LHCN-M2 (cell line): ENCODE measurements at places on chromosomes 2 and 18. TPM values are rescaled to one million over a fixed set of nuclear protein-coding genes. Genes with fewer than 3 reads are reported as not detected.
A peak's percentile ranks its signal among the peaks of the same experiment; 100 is the strongest.

The NEDD4L gene
- total RNA-seq, result 18.1 and 19.1 TPM in 2 replicates

DNA sequence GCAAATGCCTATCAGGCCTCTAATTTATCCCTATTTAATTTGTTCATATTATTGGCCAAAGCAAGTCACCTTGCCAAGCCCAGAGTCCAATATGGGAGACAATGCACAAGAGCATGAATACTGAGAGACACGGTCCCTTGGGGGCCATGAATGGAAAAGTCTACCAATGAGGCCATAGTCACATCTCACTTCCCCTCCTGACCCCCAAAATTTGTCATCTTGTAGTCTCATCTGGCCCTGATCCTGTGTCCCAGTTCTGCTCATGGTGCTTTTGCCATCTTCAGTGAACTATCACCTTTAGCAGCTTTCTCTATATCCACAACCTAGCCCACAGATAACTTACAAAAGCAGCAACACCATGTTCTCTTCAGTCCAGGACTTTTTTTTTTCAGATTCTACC lies 302.7 kb upstream of the MGAT5 start:
- DNase-seq, result no peak

GRCh38 chr2:162297925-162298552 lies 20.4 kb downstream of the IFIH1 start:
- peak; percentile 79 for DNase-seq

The SERPINB13 gene
- total RNA-seq, result not detected in 2 replicates

- peak; percentile 84 for DNase-seq
Observed at GRCh38 chr2:38176619-38177021, 100.7 kb upstream of the CYP1B1 start.

- peak; percentile 77 for DNase-seq
Observed at GRCh38 chr2:12819721-12820120, 103.0 kb downstream of the TRIB2 start.

- no peak for DNase-seq
Observed at GRCh38 chr2:119249855-119250717, 26.5 kb downstream of the STEAP3 start.

DNA sequence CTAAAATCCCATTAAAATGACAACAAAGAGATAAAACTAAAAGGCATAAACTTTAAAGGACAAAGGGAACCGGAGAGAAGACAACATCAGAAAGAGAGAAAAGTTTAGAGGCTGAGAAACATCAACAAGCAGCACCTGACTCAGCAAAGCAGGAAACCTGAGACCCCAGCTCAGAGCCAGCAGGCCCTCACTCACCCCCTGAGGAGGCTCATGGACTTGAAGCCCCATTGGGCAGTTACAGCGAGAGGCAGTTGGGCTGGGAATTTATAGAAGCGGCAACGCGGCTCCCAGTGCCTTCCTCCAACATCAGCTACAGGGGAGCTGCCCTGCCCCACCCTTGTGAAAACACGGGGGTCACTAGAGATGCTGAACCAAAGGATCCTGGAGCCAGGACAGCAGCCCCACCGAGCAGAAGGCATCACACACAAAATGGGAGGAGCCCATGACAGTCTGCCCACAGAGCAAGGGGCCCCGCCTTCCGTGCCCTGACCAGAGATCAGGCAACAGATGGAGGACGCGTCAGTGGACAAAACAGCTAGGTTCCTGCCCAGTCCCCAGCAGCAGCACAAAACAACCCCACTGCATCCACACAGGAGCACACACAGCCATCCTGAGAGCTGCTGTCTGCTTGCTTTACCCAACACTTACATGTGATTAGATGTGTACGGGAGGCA lies 52.7 kb downstream of the CMPK2 start:
- no peak for DNase-seq

DNA sequence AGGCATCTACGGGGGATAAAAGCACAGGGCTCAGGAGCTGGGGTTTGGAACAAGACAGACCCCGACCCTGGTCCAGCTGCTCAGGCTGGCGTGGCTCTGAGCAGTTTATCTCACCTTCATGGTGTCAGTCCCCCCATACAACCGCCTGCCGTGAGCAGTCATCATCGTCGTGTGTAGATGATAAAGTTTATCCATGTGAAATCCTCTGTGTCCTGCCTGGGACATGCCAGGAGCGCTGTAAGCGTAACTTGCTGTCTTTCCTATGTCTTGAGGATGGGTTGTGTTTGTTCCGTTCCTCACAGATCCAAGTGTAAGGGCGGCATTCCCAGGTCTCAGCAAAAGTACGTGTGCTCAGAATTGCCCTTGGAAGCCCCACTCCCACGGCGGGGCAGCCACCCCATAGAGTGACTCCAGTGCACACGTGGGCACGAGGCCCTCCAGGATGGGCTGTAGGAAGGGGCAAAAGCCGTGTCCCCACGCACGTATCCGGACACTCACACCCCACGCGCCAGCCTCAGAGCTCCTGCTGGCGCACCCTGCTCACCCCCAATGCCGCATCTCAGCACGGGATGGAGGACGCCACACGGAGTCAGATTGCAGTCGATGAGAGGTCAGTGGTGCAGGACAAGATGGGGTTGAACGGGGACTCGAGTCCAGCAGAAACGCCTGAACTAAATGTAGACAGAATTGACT lies 50.9 kb downstream of the ADI1 start:
- DNase-seq, result no peak

The SPATA3 gene
- total RNA-seq, result not detected in 2 replicates

DNA sequence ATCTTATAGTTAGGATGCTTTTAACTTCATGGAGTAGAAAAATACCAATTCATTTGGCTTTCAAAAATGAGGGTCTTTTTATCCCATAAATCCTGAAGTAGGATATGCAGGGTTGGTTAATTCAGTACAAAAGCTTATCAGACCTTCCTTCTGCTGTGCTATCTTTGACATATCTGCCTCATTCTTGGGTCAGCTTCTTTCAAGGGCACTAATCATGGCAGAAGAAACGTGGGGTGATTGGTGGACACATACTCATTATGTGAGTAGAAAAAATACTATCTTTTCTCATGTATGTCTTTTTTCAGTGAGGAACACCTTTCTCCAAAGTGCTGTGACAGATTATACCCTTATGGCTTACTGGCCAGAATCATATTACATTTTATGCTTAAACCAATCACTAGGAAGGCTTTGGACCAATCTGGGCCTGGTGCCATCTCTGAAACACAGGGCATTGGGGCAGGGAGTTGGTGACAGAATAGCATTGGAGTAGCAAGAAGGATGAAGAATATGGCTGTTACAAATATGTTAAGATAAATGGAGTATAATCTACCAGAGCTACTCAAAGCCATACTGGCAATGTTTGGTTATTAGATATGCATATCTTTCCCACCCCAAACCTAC lies 10.1 kb downstream of the UGP2 start:
- DNase-seq, result no peak

The MTLN gene
- total RNA-seq, result 71.5 and 107 TPM in 2 replicates

DNA sequence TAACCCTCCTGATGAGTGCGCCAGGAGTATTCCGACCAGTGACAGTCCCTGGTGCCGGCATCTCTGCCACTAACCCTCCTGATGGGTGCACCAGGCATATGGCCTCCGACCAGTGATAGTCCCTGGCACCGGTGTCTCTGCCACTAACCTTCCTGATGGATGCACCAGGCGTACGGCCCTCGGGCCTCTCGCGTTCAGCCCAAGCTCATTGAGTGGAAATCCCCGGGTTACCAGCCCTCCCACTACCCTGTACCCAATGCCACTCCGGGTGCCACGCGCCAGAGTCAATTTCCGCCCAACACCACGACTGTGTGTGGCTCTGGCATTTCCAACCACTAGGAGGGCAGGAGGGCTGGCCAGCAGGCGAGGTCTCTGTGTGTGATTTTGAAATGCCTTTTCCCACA lies 11.7 kb upstream of the GPC1 start:
- DNase-seq, result no peak

The ERBB4 gene
- total RNA-seq, result not detected in 2 replicates

- DNase-seq, result no peak
Observed at GRCh38 chr2:173264603-173265366, 89.9 kb upstream of the CDCA7 start.

GRCh38 chr2:238775591-238775990 lies 72.3 kb upstream of the TWIST2 start:
- no peak for DNase-seq

GRCh38 chr2:74746480-74746879 lies 87.4 kb upstream of the HK2 start:
- no peak for DNase-seq

The SPP2 gene
- not detected in 2 replicates for total RNA-seq

- DNase-seq, result no peak
Observed at GRCh38 chr18:57389271-57389670, 36.9 kb downstream of the ST8SIA3 start.

DNA sequence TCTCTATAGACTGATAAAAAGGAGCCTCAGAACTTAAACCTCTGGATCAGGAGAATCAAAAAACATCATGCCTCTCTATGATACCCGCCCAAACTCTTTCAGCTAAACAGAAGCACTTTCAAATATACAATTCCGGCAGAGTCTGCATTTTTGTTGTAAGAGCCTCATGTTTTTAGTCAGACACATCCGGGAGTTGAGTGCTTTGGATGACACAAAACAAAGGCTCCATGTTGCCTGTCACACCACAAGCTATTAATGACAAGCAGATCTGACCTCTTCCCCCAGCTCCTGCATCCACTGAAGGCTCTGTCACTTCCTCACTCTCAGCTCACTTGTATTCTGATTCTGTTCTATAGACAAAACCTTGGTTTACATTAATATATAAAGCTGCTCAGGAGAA lies 33.2 kb downstream of the SLC38A11 start:
- DNase-seq, result no peak

- DNase-seq, result peak; percentile 70
Observed at GRCh38 chr2:219404291-219404910, 13.8 kb upstream of the DES start.

The CD207 gene
- total RNA-seq, result not detected in 2 replicates

DNA sequence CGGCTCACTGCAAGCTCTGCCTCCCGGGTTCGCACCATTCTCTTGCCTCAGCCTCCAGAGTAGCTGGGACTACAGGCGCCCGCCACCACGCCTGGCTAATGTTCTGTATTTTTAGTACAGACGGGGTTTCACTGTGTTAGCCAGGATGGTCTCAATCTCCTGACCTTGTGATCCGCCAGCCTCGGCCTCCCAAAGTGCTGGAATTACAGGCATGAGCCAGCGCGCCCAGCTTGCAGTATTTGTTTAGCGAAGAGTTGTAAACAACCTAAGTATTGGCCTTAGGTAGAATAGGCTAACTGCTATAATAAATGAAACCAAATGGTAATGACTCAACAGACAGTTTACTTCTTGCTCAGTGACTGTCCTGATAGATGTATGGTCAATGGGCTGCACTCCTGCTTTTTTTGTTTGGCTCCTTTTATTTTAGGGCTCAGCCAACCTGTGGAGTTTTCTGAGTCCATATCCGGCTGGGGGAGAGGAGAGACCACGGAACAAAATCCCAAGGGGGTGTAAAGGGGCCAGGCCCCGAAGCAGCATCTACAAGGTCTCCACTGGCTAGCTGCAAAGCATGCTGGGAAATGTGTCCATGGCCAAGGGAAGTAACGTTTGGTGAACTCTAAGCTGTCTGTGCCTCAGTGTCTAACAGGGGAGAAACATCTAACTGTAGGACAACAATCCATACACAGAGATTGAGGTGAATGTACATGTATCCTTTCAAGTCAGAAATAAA lies 841.0 kb upstream of the ID2 start:
- DNase-seq, result no peak

The ADD2 gene
- not detected in 2 replicates for total RNA-seq

The LRRTM4 gene
- not detected in 2 replicates for total RNA-seq

DNA sequence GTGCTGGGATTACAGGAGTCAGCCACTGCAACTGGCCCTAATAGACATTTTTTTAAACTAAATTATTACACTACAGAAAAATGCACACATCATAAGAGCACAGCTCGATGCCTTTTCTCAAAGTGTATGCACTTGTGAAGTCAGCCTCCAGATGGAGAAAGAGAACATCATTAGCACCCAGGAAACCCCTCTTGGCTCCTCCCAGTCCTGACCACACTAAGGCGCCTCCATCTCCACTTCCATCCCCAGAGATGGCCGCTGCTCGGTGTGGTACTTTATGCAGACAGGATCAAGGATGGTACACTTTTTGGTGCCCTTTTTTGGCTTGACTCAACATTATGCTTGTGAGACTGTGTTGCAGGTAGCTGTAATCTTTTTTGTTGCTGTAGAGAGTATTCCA lies 34.8 kb downstream of the RRM2 start:
- peak; percentile 21 for DNase-seq

The GATA6 gene
- total RNA-seq, result 0.06 TPM in 1 of 2 replicates, not detected in the other

DNA sequence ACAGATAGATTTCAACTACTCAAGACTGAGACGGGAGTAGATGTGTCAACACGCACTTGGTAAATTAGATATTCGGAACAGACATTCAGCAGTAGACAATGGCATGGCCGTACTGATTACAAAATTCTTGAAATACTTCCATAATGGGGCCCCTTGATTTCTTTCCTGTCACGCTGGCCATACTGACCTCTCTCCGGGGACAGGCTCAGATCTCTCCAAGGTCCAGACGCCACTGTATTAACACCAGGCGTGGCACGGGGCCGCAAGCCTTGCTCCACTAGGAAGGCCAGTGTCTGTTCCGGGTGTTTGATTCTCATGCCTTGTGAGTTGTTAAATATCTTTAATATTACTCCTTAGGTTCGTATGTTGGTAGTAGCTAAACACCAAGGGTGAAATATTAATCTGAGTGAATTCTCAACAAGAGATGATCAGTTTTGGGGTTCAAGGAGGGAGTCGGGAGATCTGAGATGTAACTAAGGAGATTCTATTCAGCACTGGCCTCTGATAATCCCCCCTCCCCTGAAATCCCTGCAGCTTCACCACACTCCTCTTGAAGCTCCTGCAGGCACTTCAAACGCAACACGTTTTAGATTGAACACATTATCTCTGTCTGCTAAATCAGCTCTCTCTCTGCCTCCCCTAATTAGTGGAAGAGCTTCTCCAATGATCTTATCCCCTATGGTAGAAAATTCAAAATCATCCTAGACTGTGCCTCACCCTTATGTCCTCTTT lies 2.2 kb upstream of the EHD3 start:
- no peak for DNase-seq

- DNase-seq, result no peak
Observed at GRCh38 chr18:50898919-50899318, 20.0 kb downstream of the ME2 start.

- peak; percentile 15 for DNase-seq
Observed at GRCh38 chr2:130846686-130847375, 10.1 kb downstream of the ARHGEF4 start.

The STPG4 gene
- total RNA-seq, result 0.17 and 0.19 TPM in 2 replicates

The CDCA7 gene
- 14.1 and 16.3 TPM in 2 replicates for total RNA-seq

DNA sequence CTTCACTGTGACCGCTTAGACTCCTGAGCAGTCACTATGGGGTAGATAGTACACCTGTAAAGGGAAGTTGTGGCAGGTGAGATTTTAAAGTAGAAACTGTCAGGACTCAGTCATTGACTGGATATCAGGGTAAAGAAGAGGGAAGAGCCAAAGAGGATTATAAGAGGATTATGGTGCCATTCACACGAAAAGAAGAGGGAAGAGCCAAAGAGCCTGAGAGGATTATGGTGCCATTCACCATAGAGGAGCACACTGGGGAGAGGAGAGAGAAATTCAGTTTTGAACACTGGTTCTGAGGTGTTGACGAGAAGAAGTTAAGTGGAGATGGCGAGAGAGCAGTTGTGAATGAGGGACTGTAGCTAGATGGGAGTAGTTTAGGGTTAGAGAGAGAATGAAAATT lies 16.9 kb upstream of the KCNJ13 start:
- no peak for DNase-seq
